Caco-2 (cell line): ENCODE measurements at places on chromosomes 13 and 19.

DNA sequence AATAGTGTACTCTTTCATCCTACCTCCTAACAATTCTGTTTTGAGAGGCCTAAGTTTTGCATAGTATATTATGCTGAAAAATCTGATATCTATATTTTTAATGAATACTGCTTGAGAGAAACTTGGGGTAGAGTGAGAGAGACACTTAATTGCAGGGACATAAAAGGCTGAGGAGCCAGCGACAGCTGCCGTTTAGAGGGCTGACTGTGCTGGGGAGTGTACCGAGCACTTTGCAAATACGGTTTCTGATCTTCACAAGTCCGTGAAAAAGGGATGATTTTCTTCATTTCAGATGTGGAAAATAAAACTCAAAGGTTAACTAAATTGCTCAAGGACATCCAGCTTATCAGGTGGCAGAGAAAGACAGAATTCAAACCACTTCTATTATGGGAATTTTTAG, 97.4 kb downstream of the CAB39L start:
- no peak for DNase-seq

- no peak for DNase-seq
Observed at GRCh38 chr13:43676320-43676719, 110.5 kb downstream of the ENOX1 start.

DNA sequence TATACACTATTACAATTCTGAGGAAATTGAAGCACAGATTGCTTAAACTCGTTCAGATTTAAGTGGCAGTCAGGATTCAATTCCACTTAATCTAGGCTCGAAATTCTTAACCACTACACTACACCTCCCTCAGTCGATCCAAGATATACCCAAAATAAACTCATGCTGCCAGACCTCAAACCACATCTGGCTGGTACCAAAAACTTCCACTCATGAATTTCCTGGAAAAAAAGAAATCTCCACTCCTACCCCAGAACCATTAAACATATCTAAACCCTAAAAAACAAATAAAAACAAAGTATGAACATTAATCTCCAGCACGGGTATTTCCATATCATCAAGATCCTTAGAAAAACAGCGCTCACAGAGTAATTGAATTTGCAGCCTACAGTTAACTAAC, 1.1 kb downstream of the ZFP30 start:
- DNase-seq, result no peak

GRCh38 chr19:41887711-41888382, 4.9 kb downstream of the ARHGEF1 start:
- DNase-seq, result peak; percentile 96

GRCh38 chr13:35771898-35772297, 295.4 kb upstream of the MAB21L1 start:
- no peak for DNase-seq

DNA sequence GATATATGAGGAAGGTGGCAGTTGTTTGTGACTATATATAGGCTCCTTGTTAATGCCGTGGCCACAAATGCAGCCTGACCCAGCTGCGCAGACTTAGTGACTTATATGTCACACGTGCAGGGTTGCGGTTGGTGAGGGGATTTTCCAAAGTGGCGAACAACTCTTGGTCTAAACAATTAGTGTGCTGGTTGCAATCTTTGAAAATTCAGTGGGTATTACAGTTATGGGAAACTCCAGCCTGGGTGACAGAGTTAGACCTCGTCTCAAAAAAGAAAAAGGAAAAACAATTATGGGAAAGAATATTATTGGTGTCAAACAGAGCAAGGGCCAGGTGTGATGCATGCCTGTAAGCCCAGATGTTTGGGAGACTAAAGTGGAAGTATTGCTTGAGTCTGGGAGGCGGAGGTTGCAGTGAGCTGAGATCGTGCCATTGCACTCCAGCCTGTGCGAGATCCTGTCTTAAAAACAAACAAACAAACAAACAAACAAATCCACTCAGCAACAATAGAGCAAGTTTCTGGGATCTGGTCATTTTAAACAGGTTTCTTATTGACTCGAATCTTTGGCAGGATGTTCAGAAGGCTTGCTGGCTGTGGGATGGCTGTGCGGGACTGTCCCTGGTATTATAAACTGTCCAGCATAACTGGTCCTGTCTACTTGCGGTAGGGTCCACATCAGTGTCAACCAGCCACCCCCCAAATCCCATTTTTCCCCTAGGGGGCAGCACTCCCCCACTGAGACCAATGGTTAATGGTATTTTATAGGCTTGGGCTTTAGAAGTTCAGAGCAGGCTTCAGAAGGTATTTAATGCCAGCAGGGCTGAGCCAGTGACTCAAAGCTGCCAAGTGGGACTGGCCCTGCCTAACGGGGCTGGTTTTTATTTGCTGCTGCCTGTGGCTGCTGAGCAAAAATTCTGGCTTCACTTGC, 15.4 kb downstream of the RELB start:
- DNase-seq, result peak; percentile 76

DNA sequence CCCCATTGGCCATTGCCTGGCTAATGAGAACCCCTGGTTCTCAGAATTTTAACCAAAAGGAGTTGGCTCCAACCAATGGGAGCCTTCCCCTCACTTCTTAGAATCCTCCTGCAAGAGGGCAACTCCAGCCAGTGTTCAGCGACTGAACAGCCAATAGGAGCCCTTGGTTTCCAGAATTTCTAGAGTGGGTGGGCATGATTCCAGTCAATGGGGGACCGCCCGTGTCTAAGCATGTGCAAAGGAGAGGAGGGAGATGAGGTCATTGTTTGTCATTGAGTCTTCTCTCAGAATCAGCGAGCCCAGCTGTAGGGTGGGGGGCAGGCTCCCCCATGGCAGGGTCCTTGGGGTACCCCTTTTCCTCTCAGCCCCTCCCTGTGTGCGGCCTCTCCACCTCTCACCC, 9.5 kb upstream of the SWSAP1 start:
- no peak for DNase-seq

DNA sequence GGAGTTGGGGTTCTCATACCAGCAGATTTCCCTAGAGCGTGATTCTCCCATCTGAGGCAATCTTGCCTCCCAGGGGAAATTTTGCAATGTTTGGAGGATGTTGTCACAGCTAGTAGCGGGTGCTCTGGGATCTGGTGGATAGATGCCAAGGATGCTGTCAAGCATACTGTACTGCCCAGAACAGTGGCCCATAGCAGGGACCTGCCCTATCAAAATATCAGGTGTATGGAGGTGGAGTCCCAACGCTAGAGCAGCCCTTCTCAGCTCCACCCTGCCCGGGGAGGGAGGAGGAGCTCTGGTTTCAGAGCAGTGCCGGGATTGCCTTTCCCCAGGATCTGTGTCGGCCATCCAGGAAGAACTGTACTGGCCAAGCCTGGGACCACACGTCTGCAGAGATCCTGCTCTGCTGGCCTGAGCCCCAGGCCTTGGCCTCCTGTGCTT, 10.9 kb upstream of the QTRT1 start:
- DNase-seq, result no peak

GRCh38 chr19:4277191-4277696, 1.8 kb upstream of the SHD start:
- no peak for DNase-seq

DNA sequence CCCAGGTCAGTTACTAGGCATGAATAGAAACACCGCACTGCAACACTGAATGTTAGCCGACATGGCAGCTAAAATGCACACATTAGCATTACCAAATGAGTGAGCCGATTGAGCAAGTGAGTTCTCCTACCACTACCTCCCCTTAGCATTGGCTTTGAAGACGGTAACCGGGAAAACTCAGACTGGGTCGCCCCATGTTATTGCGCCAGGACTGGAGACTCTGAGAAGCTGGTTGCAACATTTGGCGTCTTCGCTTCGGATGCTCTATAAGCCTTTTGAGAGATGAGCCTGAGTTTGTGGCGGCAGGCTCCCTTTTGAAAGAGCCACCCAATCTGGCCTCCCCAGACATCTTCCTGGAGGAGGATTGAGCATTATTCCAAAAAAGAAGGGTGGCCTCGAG, 68.5 kb upstream of the POMP start:
- no peak for DNase-seq

DNA sequence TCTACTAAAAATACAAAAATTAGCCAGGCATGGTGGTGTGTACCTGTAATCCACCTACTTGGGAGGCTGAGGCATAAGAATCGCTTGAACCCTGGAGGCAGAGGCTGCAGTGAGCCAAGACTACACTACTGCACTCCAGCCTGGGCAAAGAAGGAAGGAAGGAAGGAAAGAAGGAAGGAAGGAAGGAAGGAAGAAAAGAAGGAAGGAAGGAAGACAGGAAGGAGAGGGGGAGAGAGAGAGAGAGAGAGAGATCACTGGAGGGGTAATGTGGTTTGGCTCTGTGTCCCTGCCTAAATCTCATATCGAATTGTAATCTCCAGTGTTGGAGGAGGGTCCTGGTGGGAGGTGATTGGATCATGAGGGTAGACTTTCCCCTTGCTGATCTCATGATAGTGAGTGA, 165.5 kb downstream of the KCTD15 start:
- no peak for DNase-seq

DNA sequence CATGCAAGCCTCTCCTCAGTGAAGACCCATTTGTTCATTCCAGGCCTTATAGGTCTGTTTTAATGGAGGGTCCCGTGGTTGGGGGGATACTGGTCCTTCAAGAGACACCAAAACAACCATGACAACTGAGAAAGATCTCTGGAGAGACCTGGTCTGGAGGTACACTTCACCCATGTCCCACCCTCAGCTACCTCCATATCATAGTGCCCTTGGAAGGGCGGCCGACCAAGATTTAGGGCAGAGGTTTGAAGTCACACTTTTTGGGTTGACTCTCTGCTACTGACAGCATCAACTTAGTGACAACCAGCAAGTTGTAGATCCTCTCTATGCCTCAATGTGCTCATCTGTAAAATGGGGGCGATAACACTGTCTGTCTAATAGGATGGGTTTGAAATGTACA, 177.3 kb downstream of the TSHZ3 start:
- no peak for DNase-seq

GRCh38 chr19:55686311-55687050, 11.5 kb downstream of the EPN1 start:
- DNase-seq, result no peak

GRCh38 chr13:26616126-26616525, 58.6 kb downstream of the WASF3 start:
- no peak for DNase-seq

DNA sequence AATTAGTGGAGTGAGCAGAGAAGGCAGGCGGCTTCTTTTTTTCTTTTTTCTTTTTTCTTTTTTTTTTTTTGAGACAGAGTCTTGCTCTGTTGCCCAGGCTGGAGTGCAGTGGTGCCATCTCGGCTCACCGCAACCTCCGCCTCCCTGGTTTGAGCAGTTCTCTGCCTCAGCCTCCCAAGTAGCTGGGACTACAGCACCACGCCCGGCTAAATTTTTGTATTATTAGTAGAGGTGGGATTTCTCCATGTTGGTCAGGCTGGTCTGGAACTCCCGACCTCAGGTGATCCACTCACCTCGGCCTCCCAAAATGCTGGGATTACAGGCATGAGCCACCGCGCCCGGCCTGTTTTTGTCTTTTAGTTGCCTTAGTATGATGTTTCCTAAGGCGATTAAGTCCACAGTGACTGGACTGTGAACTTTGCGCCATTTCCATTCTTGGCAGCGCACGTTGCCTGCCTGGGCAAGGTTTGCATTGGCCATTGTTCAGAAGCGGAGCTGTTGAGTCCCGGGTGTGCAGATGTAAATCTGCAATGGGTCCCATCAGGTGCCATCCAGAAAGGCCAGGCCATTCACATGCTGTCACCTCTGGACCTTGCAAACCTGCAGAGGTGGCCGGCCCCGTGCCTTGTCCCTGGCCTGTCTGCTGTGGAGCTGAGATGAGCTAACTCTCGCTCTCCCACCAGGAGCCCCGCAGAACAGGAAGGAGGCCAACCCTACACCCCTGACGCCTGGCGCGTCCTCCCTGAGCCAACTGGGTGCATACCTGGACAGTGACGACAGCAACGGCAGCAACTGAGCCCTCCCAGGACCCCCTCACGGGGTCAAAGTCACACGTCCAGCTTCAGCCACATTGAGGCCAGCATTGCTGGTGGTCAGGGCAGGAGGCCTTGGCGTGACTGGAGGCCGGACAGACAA, 10.9 kb upstream of the SHD start:
- DNase-seq, result no peak

- DNase-seq, result no peak
Observed at GRCh38 chr19:17401628-17402027, 3.8 kb downstream of the BST2 start.

DNA sequence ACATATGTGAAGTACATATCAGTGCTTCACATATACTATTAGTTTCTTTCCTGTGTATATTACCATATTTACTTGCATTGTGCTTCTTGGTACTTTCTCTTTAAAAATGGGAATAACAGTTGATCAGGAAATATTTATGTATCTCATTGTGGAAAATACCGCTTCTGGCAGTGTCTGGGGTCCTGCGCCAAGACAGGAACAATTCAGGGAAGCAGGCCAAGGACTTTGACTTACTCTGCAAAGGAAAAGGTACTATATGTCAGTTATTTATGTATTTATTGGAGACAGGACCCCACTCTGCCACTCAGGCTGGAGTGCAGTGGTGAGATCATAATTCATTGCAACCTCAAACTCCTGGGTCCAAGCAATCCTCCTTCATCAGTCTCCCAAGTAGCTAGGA, 57.7 kb upstream of the NBEA start:
- DNase-seq, result no peak
